ENCODE measurements at places on chromosomes 16 and 17. TPM values are rescaled to one million over a fixed set of nuclear protein-coding genes. Genes with fewer than 3 reads are reported as not detected.

- no peak overlapping the region for H3K4me3 ChIP-seq
- H3K27me3 ChIP-seq: peaks cover 2% of the 10 kb centered on the region
- no peak for DNase-seq
- H3K27ac ChIP-seq: peak overlapping the region; percentile 23
- H3K36me3 ChIP-seq: no peaks in the 10 kb centered on the region
Measured at GRCh38 chr16:22635357-22635761, 124.7 kb downstream of the NPIPB5 start.

The TGFB1I1 gene
- total RNA-seq: 19.2 TPM

The ODAD4 gene
- total RNA-seq: 3.4 TPM

DNA sequence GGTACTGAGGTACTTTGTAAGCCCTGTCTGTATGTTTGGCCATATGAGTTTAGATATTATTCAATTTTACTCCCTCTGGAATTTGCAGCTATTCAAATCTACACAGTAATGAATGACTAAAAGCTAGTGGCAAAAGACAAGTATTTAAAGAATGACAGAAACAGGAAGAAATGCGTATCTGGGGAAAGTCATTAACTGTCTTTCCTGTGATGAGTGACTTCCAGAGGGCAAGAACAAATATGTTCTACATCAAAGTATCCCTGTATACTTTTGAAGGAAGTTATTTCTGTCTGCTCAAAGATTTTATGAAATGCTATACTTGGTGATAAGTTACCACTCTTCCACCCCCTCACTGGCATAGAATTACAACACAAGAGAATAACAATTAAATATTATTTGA is 489.3 kb upstream of the SOX9 start:
- DNase-seq: no peak
- no peaks in the 10 kb centered on the region for H3K4me1 ChIP-seq
- H3K4me3 ChIP-seq: no peak overlapping the region
- no peaks in the 10 kb centered on the region for H3K27me3 ChIP-seq
- no peaks in the 10 kb centered on the region for H3K36me3 ChIP-seq
- no peak overlapping the region for H3K27ac ChIP-seq

The CACNG1 gene
- not detected for total RNA-seq

GRCh38 chr17:17783825-17784656 is 52.7 kb downstream of the SREBF1 start:
- H3K27me3 ChIP-seq: peaks cover 15% of the 10 kb centered on the region
- peak overlapping the region; percentile 98 for H3K27ac ChIP-seq
- peak; percentile 78 for DNase-seq
- H3K36me3 ChIP-seq: no peaks in the 10 kb centered on the region
- H3K4me3 ChIP-seq: peak overlapping the region; percentile 90
- peaks cover 51% of the 10 kb centered on the region for H3K4me1 ChIP-seq

DNA sequence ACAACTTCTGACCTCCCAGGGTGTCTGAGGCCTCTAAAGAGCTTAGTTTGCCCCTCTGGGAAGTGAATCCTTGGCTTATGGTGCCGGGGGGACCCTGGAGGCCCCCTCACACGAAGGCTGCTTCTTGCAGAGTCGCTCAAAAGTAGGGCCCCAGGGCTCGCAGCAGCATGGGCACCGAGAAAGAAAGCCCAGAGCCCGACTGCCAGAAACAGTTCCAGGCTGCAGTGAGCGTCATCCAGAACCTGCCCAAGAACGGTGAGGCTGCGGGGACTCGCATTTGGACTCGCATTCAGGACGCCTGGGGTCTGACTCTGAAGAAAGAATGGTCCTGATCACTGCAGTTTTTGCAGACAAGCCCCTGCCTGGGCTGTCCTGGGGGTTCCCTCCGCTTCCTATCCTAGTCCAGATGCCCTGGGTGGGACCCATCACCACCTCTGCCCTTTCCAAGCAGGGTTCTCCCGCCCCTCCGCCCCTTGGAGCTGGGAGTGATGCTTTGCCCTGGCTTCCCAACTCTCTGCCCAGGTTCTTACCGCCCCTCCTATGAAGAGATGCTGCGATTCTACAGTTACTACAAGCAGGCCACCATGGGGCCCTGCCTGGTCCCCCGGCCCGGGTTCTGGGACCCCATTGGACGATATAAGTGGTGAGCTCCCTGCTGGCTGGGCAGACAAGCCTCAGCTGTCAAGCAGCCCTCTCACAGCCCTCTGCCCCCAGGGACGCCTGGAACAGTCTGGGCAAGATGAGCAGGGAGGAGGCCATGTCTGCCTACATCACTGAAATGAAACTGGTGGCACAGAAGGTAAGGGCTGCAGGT is 698 bp downstream of the ACBD4 start:
- no peaks in the 10 kb centered on the region for H3K36me3 ChIP-seq
- peak; percentile 76 for DNase-seq
- peaks cover 4% of the 10 kb centered on the region for H3K4me1 ChIP-seq
